ENCODE measurements at places on chromosomes 5 and 9.

GRCh38 chr5:123124859-123125595 is 36.0 kb downstream of the PRDM6 start:
- DNase-seq, result peak; percentile 56

- DNase-seq, result peak; percentile 63
Observed at GRCh38 chr5:1542781-1543180, 19.0 kb upstream of the LPCAT1 start.

GRCh38 chr5:148861696-148862095 is 35.3 kb downstream of the ADRB2 start:
- DNase-seq, result no peak

GRCh38 chr5:100402071-100402470 is 133.1 kb upstream of the FAM174A start:
- no peak for DNase-seq

DNA sequence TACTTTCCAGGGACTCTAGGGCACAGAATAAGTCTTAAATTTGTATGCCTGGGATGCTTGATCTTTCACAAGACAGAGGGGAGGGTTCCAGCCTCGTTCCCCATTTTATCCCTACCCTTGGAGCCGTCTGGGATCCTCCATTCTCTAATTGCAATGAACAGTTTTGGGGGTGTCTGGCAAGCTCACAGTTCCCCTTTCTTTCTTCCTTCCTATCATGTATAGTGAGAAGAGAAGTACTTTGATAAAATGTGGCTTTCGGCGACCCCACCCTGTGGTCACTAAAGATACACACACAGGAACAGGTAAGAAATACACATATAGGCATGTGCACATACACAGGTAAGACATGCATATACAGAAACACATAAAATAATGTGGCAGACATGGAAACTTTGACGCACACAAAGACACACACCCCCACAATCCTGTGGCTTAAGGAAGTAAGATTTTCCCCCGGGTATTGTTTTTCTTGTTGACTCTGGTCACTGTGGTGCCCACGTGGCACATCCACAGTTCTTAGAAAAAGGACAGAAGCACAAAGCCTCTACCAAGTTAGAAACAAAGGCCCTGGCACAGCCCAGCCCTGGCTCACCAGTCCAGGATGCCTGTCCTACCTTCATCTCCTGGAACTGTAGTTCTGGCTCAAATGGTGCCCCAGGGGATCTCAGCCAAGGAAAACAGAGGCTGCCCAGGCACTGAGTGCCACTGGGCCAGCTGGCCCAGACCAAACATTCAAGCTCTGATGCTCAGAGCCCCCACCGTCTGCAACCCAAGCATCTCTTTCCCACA is 6.3 kb upstream of the SMU1 start:
- DNase-seq, result no peak

GRCh38 chr9:34496149-34496712 is 26.6 kb downstream of the ENHO start:
- no peak for DNase-seq

DNA sequence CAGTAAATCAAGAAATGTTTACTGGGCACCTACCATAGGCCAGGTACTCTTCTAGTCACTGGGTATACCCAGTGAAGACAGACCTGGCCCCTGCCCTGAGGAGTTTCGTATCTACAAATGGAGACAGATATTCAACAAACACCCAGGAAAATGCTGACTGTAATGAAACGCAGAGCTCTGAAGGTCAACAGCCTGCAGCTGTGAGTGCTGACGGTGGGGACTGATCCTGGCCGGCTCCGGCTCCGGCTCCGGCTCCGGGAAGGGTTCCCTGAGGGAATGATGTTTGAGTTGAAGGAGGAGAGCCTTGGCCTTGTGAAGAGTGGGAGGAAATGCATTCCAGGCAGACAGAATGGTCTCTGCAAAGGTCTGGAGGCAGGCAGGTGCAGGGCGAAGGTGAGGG is 23.1 kb downstream of the FGFR4 start:
- DNase-seq, result no peak

DNA sequence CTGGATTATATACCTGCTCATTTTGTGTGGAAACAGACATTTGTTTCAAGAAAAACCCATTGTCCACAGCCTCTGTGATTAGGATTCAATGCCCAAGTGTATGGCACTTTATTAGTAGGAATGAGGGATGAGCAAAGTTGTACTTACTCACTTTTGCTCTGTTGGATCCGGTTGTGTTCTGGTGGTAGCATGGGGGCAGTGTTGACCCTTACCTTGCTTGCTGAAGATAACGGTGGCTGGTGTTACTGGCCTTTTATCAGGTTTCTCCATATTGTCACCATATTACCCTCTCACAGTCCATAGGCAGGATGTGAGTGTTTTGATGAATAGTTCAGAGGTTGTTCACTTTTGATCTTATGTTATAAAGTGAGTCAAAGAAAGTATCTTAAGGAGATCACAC is 42.7 kb upstream of the NUDT12 start:
- no peak for DNase-seq

- DNase-seq, result no peak
Observed at GRCh38 chr5:168449166-168449565, 37.1 kb upstream of the RARS1 start.
